ENCODE measurements at places on chromosomes 7 and 10.

DNA sequence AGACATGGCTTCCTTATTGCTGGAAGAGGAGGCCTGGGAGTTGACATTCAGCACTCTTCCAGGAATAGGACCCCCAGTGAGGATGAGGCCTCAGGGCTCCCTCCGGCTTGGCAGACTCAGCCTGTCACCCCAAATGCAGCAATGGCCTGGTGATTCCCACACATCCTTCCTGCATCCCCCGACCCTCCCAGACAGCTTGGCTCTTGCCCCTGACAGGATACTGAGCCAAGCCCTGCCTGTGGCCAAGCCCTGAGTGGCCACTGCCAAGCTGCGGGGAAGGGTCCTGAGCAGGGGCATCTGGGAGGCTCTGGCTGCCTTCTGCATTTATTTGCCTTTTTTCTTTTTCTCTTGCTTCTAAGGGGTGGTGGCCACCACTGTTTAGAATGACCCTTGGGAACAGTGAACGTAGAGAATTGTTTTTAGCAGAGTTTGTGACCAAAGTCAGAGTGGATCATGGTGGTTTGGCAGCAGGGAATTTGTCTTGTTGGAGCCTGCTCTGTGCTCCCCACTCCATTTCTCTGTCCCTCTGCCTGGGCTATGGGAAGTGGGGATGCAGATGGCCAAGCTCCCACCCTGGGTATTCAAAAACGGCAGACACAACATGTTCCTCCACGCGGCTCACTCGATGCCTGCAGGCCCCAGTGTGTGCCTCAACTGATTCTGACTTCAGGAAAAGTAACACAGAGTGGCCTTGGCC is 4.3 kb downstream of the PGAM2 start:
- no peak for DNase-seq

DNA sequence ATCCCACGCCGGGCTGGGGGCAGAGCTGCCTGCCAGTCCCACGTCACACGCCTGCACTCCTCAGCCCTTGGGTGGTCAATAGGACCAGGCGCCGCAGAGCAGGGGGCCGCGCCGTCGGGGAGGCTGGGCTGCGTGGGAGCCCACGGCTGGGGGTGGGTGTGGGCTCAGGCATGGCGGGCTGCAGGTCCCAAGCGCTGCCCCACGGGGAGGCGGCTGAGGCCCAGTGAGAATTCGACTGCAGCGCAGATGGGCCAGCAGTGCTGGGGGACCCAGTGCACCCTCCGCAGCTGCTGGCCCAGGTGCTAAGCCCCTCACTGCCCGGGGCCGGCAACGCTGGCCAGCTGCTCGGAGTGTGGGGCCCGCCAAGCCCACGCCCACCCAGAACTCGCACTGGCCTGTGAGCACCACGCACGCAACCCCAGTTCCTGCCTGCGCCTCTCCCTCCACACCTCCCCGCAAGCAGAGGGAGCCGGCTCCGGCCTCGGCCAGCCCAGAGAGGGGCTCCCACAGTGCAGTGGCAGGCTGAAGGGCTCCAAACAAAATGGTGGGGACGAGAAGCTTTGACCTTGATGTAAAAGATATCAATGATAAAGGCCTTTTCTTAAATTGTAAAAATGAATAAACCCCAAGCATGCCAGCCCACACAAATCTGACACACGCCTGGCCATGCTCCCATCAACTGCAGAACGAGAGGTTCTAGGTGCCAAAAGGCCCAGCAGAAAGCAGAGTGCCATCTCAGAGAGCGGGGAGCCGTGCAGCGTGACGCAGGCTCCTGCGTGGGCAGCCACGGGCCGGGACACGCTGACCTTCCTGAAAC is 255.5 kb downstream of the MAD1L1 start:
- DNase-seq: no peak

- no peak for DNase-seq
Observed at GRCh38 chr10:122650331-122650730, 49.3 kb downstream of the C10orf120 start.

DNA sequence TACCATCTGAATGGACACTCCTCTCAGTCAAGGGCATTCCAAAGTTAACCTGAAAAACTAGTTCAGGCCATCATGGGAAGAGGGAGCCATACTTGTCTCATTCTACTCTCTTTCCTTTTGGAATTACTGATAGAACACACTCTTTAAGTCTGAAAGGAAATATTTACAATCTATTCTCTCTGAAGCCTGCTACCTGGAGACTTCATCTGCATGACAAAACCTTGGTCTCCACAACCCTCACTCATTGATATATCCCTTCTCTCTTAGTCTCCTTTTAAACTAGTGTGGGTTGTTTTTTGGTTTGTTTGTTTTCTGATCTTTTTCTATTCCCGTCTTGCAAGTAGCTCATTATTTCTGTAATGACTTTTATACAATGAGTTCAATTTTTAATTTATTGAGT is 169.5 kb downstream of the C1GALT1 start:
- no peak for DNase-seq

DNA sequence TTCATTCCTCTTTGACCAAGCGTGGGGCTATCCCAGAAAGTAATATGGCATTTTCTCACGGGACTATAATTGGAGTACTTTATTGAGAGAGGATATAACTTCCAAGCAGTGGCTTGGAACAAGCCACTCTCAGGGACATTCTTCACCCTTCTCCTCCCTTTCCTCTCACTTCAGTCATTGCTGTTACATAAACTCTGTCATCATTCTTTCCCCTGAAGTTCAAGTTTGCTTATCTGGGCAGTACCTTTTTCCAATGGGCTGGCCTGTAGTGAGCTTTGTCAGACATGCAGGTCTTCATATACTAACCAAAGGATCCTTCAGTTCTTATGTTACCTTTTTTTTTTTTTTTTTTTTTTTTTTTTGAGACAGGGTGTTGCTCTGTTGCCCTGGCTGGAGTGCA is 58.7 kb upstream of the KMT2E start:
- DNase-seq: no peak

DNA sequence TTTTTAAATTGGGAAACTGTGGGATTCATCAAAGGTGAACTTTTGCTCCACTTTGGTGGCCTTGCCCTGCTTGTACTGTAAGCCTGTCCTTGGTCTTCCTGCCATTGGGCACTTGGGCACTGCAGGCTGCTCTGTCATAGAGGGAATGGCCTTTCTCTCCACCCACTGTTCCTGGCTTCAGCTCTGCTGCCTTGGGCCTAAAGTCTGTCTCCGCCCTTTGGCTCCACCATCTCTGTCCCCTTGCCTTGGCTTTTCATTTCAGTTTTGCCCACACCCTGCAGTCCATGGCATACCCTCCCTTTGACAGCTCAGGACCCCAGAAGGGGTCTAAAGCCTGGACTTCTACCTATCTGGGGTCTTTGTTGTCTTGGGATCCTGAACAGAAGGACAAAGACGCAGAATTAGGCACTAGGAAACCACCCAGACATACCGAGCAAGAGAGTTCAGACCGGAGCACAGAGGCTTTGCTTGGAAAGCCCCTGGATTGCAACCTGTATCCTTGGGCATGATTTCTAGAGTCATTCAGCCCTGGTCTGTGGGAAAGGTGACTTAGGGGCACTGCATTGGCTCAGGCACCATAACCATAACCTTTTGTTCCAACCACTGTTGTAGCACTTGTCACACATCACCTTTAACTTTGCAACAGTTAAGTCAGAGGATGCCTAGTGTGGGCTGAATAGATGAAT is 5.2 kb upstream of the ARHGAP22 start:
- DNase-seq: no peak

All from NCI-H69 (cell line).